ENCODE measurements at places on chromosomes 5 and 9.

DNA sequence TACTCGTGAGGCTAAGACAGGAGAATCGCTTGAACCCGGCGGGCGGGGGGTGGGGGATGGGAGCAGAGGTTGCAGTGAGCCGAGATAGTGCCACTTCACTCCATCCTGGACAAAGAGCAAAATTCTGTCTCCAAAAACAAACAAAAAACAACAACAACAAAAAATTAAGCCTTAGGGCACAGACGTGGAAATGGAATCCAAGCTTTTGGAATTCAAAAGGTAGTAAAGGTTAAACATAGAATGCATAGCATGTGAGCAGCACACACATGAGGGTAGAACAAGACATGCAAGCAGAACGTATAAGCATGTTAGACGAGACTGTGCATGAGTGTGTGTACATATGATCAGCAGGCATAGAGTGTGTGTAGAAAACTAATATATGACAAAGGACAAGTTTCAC lies 68.0 kb downstream of the PTBP3 start:
- DNase-seq: no peak

GRCh38 chr9:114008667-114009410 lies 69.3 kb downstream of the AMBP start:
- DNase-seq: no peak

GRCh38 chr9:95379630-95380029 lies 62.1 kb upstream of the FANCC start:
- no peak for DNase-seq

GRCh38 chr9:131426545-131426944 lies 32.7 kb downstream of the PRRC2B start:
- DNase-seq: no peak
